ENCODE measurements at places on chromosomes 5 and 9.

- DNase-seq = no peak
Observed at GRCh38 chr5:170301149-170301548, 3.6 kb upstream of the LCP2 start.

GRCh38 chr9:131277287-131277909, 1.1 kb upstream of the FAM78A start:
- DNase-seq = no peak

GRCh38 chr9:132588501-132589147, 6.2 kb downstream of the BARHL1 start:
- no peak for DNase-seq

GRCh38 chr5:131814990-131815389, 18.2 kb upstream of the FNIP1 start:
- DNase-seq = no peak

- no peak for DNase-seq
Observed at GRCh38 chr9:137369911-137370764, 52.8 kb downstream of the EXD3 start.

- DNase-seq = no peak
Observed at GRCh38 chr5:53253421-53253871, 143.9 kb upstream of the MOCS2 start.

- no peak for DNase-seq
Observed at GRCh38 chr9:136603216-136603615, 57.4 kb upstream of the NOTCH1 start.

DNA sequence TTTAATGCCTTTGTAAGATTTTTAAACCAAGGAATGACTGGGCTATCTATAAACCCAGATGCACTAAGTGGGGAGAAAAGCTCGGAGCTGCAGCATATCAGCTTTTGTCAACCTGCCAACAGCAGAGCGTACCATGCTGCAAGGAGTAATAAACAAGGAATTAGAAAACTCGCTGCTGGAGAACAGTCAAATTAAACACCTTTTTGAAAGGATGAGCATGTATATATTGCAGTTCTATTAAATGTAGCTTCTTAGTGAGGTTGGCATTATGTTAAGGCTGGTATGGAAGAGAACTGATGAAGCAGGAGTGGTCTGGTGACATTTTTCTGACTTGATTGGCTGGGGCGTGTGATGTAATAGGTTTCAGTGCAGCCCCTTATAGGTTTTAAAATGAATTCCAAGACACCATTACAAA, 74.7 kb downstream of the PIK3R1 start:
- no peak for DNase-seq

DNA sequence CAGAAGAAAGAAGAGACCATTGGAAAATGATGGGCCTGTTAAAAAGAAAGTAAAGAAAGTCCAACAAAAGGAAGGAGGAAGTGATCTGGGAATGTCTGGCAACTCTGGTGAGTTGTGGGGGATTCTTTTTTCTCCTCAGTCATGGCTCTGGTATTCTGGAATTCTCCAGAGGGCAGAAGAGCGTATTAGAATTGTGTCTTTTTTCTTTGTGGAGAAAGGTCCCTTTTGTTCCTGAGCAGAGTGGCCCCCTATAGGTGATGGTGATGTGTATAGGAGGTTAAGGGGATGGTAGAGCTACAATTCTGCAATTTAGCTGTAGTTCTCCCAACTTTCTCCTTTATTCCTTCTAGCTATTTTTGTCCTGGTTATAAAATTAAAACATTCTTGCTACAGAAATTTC, 1.6 kb upstream of the DHFR start:
- no peak for DNase-seq

DNA sequence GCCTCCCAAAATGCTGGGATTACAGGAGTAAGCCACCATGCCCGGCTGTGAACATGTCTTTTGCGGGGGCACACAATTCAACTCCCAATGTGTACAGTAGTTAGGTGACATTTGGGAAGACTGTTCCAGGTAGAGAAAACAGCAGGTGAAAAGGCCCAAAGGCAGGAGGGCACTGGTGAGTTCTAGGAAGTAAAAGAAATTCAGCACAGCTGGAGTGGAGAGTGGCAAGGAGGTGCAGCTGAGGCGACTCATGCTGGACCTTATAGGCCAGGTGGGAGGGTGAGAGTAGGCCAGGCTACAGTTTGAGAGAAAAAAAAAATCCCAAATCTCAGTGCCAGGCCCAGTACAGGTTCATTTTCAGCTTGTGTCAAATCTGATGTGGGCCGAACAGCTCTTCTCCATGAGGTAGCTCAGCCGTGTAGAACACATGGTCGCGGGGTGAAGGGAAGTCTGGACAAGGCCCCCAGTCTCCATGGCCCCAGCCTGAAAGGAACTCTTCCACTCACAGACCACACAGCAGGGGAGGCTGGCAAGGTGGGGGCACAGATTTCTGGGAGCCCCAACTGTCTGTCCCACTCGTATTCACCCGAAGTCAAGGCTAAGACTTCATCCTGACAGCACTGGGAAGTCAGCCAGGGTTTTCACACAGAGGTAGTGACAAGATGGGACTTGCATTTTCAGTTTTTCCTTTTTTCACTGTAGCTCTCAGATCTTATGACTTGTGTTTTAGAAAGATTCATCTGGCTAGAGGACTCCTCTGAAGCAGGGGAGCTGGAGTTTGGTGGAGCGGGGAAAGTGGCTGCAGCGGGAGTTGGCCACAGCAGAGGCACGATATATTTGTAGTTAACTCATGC, 4.5 kb upstream of the HNRNPAB start:
- no peak for DNase-seq

DNA sequence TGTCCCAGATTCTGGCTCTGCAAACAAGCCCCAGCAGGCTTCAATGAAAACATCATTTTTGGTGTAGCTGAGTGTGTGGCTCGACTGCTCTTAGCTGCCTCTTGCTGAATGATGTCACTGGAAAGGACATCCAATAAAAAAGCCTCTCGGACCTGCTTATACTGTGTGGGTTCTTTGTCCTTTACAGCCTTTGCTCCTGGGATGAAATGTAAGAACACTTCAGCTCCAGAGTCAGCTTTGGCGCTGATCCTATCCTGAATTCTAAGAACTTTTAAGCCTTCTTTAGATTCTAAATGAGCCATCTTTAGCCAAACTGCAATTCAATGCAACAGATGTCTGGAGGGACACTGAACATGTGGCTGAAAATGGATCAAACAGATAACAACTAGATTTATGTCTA, 404.6 kb upstream of the C9orf72 start:
- no peak for DNase-seq
